HuH-7.5 (cell line): ENCODE measurements at places on chromosomes 5 and 9.

DNA sequence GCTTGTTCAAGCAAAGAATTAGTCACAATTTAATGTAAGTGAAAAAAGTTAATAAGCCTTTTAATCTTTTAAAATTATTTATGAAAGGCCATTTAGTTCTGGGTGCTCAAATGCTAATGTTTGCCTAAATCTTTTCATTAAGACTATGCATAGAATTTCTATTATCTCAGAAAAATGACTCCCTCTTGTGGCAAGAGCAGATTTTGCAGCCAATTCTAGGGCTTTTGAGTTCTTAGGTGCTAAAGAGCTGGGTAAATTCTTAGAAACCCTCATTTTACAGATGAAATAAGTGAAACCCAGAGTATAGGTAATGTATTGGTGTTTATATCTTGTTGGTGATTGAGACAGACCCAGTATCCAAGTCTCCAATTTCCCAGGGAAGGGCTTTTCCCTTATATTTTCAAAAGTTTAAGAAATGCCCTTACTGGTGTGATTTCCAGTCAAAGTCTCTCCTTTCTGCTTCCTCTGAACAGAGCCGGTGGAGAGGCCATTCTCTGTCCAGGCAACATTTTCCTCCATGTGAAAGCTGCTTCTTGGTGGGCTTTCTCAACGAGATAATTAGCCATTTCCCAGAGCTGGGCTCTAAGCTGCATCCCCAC is 24.1 kb upstream of the PCSK5 start:
- no peak for DNase-seq

GRCh38 chr5:125914471-125914870 is 508.7 kb upstream of the GRAMD2B start:
- DNase-seq = no peak

DNA sequence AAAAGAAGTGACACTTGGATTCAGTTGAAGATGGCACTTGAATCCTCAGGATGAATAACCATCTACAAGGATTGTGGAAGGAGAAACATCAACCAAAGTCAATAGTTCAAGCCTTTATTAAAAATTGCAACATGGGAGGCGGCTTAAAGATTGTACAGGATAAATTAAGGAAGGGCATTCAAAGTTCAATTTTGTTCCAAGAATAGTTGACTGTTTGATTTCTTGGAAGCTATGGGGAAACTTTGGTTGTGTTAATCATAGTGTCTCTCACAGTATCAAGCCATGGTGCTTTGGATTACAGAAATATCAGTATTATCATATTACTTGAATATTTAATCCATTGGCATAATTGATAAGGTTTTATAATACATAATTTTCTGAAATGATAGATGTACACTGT is 1844.3 kb downstream of the MAT2B start:
- no peak for DNase-seq

- DNase-seq = no peak
These were observed 585.5 kb upstream of the RGMB start for GRCh38 chr5:98187945-98188344.

DNA sequence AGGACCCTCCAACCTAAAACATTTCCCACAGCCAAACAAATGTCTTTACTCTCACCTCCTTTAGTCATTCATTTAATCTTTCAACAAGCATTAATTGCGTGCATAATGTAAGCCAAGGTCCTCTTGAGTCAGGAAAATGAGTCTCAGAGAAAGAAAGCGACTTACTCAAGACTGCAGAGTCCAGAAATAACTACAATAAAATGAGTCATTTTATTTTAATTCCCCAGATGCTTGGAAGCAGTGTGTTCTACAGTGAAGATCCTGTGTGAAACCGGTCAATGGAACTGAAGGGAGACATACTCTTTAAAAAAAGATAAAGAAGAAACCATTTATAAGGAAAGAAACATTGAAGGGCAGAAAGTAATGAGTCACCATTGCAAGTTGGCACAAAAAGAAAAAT is 513.7 kb downstream of the CDK5RAP2 start:
- DNase-seq = no peak

DNA sequence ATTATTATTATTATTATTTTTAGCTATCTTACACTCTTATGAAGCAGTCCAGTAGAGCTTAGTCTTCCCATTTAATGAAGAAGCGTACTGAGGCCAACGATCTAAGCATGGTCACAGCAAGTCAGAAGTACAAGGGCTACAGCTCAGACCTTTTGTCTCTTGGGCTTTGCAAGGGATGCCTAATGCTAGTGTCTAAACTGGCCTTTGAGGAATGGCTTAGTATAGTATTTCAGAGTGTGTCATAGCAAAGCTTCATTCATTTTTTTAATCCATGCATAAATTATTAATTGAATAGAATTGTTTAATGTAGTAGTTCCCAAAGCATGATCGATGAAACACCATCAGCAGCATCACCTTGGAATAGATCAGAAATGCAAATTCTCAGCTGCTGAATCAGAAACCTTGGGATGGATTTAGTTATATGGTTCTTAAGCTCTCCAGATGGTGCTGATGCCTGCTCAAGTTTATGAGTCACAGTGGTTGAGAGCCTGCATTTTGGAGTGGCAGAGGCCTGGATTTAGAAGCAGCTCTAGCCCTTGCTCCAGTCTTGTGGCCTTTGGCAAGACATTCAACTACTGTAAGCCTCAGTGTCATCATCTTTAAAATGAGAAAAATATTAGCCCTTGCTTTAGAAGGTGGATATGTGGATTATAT is 6.1 kb downstream of the IL12B start:
- no peak for DNase-seq

- no peak for DNase-seq
These were observed 2156.9 kb upstream of the C9orf72 start for GRCh38 chr9:29730163-29730562.

GRCh38 chr9:35656831-35657545 is 831 bp downstream of the RMRP start:
- no peak for DNase-seq

DNA sequence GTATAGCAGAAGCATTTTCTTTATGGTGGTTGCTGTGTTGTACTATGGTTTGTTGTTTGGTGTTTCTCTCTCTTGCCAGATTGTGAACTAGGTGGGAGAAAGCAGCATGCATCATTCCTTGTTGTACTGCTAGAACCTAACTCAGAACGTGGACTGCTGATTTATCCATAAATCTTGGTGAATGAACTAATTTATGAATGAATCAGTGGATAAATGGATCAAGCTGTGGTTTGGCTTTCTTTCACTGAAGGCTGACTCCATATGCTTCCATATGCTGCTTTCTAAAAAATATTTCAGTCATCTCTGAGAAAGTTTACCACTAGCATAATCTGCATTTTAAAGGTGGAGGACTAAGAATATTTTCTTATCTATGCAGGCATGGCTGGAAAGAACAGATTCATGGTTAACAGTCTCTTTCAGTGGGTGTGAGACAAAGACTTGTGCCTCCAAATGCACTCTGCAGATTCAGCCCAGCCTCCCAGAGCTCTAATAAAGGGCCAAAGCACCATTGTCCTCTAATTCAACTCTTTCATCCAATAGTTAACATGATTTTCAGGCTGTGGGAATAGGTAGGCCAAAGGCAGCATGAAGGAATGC is 237.7 kb downstream of the SH3GL2 start:
- no peak for DNase-seq

GRCh38 chr5:82364497-82364896 is 86.3 kb upstream of the RPS23 start:
- no peak for DNase-seq

- no peak for DNase-seq
These were observed 429.9 kb downstream of the GABRG2 start for GRCh38 chr5:162497455-162497854.

DNA sequence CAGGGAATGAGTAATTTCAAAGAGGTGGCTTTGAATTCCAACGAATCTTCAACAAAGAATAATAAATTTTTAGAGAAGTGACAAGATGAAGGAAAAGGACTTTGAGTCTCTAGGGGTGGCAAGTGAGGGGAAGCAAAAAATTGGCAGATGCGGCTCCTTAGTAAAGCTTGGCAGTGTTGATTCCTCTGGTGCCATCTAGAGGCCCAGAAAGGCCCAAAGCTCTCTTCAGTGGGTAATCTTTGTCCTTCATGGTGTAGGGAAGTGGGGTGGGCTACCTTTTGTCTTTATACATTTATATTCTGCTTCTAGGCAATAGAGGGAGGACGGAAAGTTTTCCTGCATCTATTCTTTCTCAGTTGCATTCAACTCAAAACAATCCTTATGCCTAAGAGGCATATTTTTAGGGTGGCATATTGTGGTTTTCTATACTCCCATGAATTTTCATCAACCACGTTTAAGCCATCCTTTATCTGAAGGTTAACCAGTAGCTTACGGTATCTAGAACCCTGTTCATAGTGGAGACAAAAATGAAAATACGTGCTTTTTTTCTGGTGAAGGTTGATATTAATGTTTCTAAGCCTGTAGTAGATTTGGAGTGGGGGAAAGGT is 17.5 kb upstream of the ROPN1L start:
- no peak for DNase-seq

GRCh38 chr9:107786561-107786960 is 297.0 kb upstream of the KLF4 start:
- no peak for DNase-seq

GRCh38 chr5:122291000-122291901 is 20.8 kb upstream of the SNCAIP start:
- no peak for DNase-seq

DNA sequence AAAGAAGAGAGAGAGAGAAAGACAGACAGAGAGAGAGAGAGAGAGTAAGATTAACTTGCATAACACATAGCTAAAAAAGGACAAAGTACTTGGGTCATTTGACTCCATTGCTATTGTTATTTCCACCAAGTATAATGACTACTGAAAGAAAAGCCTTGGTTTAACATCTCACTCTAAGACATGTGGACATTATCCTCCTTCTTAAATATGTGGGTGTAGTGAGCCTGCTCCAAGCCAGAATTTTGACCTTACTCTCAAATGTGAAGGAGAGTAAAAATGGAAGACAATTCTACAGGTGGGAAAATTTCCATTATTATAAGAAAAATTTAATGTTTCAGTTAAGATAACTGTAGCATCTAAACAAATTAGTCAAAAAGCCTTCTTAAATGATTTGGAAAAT is 8.5 kb upstream of the MARCOL start:
- no peak for DNase-seq

DNA sequence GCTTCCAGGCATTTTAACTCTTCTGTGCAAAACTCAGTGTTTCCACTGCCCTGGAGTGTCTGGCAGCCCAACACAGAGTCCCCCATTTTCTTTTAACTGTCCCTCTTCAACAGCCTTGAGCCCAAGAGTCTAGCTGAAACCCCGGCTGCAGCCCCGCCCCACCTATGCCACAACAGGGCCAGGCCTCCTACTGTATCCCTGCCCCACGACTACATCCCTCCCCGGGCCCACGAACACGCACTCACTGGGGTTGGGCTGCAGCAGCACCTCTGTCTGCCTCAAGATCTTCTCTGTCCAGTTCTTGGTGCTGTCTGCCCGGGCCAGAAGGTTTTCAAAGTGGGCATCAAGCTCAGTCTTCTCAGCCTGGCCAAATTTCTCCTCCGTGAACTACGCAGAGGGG is 6.1 kb downstream of the SH3GLB2 start:
- DNase-seq = no peak

GRCh38 chr5:132838516-132839282 is 8.3 kb upstream of the SHROOM1 start:
- DNase-seq = no peak

DNA sequence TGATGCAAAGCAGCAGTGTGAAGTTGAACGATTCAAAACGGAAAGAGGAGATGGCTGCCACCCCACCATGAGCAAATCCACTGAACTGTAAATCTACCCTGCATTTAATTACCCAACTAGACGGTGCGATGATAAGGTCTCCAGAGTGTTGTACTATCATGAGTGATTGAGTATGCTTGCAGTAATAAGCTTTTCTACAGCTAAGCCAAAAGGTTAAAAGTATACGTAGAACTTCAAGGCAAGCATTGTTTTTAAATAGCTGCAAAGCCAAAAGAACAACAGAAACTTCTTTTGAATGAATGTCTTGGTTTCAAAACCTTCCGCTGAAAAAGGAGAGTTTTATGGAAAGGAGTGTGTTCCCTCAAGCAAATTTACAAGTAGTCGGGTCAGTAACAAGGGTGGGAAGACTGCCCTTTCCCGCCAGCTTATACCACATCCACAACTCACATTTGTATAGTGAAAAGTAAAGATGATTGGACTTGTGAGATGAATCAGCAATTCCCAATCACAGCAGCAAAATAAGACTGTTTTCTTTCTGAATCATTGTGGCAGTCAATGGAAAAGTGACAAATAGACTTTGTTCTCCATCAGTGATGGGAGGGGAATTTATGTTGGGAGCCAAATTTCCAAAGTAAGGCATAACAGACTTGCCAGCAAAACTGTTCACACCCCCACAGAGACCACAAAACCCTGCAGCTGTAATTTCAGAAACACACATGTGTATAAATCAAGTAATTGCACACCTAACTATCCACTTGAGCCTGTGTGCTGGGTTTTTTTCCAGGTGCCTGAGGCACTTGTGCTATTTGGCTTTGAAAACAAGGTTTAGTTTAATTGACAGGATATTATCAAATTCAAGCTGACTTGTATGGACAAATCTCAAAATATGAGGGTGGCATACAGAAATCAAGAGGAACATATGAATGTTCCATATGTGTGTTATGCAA is 407.7 kb upstream of the GRAMD2B start:
- DNase-seq = no peak
